Midbrain (tissue), 1 donor: ENCODE measurements at places on chromosomes 1 and 21.
A peak's percentile ranks its signal among the peaks of the same experiment; 100 is the strongest.

DNA sequence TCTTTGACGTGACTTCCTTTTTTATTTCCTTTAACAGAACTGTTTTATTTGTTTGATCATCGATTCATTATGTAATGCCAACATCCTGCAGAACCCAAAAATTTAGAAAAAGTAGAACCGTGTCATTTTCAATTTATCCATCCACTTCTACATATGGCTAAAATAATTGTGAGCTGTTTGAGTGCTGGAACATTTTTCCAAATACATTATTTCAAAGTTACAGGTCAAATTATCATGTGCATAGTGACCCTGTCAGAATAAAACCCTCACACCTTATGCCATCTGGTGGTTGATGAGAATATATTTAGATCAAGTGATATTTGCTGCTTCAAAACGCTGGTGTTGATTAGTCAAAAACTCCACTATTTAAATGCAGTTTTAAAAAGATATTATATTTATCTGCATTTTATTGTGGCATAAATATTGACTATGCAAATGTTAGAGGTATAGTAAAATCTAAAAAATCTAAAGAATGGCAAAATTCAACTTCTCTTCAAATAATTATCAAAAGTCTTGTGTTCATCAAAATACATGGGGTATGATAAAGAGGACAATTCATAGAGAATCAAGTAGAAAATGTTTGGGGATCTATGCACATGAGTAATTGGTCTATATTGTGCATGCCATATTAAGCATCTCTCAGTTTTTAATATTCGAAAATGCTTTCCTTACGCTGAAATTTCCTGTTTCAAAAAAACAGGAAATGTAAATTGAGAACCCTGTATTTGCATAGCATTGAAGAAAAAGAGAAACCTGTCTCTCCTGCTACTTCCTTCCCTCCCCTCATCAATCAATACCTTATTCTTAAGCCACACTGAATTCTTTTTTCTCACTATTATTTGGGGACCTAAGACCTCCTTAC is 39.7 kb downstream of the UBE2U start:
- DNase-seq, result peak; percentile 32

DNA sequence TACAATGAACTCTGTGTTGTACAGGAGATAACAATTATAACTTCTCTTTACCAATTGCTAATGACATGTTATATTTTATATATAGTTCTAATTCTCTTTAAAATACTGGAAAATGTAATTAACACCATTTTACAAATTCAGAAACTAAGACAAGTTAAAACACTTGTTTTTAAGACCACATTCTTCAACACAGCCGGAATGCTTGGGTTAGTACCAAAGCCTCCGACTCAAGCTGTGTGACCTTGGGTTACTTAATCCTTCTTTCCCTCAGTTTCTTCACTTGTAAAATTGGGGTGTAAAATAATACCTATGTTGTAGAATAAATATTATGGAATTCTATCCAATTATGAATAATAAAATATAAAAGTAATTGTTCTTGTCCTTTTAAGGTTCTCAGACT is 378.7 kb downstream of the USH2A start:
- no peak for DNase-seq

GRCh38 chr21:32733356-32733755 is 5.5 kb upstream of the SYNJ1 start:
- no peak for DNase-seq

- DNase-seq, result no peak
Measured at GRCh38 chr1:168223681-168224540, 1.9 kb upstream of the SFT2D2 start.

DNA sequence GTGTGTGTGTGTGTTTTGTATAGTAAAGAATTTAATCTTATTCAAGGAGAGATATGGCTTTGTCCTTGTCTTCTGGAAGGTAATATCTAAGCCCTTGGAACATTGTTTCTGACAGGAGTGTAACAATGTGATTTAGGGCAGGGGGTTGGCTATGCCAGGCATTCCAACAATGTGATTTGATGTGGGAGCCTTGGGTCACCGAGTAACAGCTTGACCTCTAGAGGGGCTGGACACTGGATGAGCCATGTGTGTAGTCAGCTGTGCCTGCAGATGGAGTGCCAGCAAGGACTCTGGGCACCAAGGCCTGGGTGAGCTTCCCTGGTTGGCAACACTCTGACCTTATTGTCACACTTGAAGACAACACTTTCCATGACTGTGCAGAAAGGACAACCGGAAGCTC is 336.1 kb upstream of the ZP4 start:
- no peak for DNase-seq

- no peak for DNase-seq
Measured at GRCh38 chr1:236920286-236920894, 83.9 kb downstream of the MT1HL1 start.

- DNase-seq, result no peak
Measured at GRCh38 chr1:185151215-185151614, 5.5 kb downstream of the TRMT1L start.

DNA sequence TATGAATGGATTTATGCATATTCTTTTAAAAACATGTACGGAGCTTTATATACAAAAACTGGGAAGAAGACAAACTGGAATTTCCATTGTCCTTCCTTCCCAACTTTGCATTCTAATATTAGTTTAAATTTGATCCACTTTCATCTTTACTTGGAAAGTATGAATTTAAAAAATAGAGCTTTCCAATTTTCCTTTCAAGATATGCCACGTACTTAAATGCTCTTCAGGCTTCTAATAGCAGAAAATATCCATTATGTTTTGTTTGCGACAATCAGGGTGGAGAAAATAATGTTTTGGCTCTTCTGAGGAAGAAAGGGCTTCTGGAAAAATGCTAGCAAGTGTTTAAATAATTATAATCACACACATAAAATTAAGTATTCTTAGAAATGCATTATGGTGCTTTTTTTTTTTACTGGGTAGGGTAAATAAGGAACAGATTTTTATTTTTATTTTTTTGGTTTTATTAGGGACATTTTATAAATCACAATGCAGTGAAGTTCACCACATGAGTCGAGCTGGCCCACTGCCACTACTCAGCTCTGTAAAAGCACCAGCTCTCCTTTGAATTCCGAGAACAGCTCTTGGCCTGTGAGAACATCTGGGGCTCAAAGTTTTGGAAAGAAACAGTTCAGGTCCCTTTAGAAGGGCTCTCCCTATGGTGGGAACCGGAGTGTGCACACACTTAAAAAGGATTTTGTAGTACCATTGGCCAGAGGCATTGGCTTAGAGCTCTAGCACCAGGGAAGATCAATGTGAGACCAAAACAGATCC is 287.4 kb upstream of the LYPLAL1 start:
- DNase-seq, result peak; percentile 22

DNA sequence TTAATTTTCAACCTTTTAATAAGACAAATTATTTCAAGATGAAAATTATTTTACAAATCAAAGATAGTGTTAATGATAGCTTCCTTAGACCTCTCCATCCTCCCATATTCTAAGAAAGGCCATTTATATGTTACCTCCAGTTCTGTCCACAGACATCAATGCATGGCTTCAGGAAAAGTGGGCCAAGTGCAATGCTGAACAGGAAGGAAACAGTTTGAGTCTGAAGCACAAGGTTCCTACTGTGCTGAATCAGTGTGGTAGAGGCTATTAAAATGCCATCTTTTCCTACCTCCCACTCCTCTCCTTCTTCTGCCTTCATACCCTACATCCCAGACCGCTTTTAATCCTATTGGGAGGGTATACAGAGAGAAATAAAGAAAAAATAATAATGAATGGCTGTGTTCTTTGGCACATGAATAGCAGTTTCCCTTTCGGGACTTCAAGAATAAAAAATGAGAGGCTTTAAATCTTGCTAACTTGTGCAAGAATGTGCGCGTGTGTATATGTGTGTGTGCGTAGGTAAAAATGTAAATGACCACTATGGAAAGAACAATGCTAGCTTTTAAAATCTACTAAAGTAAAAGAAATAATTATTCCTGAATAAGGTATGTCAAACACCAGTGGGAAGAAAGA is 62.6 kb upstream of the C1orf105 start:
- DNase-seq, result no peak

- DNase-seq, result no peak
Measured at GRCh38 chr1:172499636-172500141, 33.3 kb upstream of the SUCO start.

- no peak for DNase-seq
Measured at GRCh38 chr21:29064850-29065481, 8.5 kb downstream of the CCT8 start.

- no peak for DNase-seq
Measured at GRCh38 chr1:18996548-18997177, 40.2 kb upstream of the IFFO2 start.

DNA sequence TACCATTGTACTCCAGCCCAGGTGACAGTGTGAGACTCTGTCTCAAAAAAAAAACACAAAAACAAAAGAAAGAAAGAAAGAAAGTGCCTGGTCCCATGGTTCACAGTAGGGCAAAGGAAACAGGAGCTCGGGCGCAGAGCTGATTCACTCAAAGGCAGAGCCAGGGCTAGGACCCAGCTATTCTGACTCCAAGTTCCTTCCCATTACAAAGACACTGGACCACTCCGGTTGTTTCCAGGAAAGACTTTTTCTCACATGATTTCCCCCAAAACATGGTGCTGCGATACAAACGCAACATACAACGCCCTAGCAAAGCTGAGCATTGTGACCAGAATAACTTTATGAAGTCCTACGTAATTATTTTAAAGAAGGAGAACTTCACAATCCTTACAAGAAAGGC is 10.7 kb downstream of the ABCG1 start:
- DNase-seq, result no peak

DNA sequence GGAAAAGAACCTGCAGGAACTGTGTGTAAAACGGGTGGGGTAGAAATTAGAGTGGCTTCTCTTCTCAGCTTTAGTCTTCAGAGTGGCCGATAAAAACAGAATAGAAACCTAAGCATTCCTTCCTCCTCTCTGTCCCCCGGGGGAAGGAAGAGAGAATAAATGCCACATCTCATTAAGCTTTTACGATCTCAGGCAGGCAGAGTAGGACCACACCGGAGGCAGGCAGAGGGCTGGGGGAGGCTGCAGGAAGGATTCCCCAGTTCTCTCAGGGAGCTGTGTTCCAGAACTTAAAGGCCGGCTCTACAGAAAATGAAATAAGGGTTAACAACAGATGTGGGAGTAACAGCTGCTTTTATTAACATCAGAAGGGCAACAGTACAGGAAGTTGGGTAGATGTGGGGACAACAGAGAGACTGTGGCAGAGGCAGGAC is 24.5 kb upstream of the MEF2D start:
- DNase-seq, result no peak

- no peak for DNase-seq
Measured at GRCh38 chr1:114286179-114286578, 132.5 kb upstream of the SYT6 start.

- DNase-seq, result no peak
Measured at GRCh38 chr1:3339856-3340255, 114.6 kb upstream of the ARHGEF16 start.

- DNase-seq, result no peak
Measured at GRCh38 chr1:6223617-6224016, 12.1 kb downstream of the ICMT start.

DNA sequence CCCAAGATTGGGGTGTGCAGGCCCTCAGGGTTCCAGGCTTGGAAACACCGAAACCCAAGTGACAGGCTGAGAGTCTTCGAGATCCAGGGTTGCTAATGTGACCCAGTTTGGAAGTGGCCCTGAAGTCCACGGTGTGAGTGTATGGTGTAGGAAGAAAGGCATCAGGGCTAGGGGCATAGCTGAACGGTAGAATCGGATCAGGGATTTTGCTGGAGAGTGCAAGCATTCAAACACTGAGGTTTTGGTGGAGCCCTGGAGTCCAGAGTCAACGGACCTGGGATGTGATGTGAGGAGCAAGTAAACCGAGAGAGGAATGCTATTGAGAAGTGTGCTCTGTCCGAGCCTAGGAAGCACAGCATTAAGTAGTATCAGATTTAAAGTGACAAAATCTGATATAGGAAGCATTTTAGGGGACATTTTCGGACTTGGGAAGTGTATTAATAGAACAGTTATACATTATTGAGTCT is 958 bp downstream of the NFYC start:
- peak; percentile 69 for DNase-seq

GRCh38 chr1:109094871-109095270 is 4.3 kb downstream of the TMEM167B start:
- DNase-seq, result no peak

- peak; percentile 51 for DNase-seq
Measured at GRCh38 chr1:201254625-201255478, 28.5 kb upstream of the PKP1 start.

DNA sequence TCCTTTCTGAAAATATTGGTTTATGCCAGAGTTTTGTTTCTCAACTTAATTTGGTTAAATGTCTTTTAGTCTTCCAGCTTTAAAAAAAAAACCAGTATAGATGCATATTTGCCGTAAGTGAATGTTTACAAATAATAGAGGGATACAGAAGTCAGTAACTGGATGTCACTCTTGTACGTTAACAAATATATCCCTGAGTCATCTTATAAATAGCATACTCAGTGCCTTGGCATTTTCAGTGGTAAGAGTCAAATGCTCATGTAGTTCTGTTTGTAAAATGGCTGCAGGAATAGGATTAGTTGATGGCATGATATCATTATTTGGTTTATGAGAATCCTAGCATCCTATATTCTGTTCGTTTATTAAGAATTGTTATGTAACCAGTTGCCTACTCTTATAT is 55.4 kb downstream of the SPEN start:
- no peak for DNase-seq

- DNase-seq, result no peak
Measured at GRCh38 chr1:68525781-68526180, 28.9 kb upstream of the DEPDC1 start.

DNA sequence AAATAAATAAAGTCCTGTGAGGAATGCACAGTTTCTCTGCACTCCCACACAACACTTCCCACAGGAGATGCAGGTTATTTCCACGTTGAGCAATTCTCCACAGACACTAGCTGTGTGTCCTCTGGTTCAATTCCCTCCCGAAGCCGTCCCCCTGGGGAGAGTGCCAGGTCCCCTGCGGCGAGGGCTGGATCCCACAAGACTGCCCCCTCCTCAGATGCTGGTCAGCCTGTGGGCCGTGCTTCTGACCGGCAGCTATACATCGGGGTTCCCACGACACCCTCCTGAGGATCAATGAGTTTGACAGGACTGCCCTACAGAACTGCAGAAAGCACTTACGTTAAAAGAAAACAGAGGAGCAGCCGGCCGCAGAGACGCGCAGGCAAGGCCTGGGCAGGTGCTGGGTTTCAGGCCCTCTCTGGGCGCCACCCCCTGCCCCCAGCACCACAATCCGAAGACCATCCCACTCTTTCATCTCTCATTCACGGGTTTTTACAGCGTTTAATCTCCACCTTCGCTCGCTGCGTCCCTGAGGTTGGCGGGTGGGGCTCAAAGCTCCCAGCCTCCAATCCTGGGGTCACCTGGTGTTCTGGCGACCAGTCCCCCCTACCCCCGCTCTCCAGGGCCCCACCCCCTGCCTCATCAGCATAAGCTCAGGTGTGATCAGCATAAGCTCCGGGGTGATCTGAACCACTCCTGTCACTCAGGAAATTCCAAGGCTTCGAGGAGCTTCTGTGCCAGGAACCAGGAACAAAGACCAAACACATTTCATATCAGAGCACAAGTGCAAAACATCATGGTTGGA is 9.3 kb downstream of the SLC35E2B start:
- DNase-seq, result no peak
